ENCODE measurements at places on chromosomes 11 and 22. TPM values are rescaled to one million over a fixed set of nuclear protein-coding genes. Genes with fewer than 3 reads are reported as not detected.

GRCh38 chr11:124511745-124512144 is 31.7 kb downstream of the OR8B12 start:
- no peak for DNase-seq

- DNase-seq, result no peak
Observed at GRCh38 chr11:86062719-86063118, 6.2 kb downstream of the PICALM start.

DNA sequence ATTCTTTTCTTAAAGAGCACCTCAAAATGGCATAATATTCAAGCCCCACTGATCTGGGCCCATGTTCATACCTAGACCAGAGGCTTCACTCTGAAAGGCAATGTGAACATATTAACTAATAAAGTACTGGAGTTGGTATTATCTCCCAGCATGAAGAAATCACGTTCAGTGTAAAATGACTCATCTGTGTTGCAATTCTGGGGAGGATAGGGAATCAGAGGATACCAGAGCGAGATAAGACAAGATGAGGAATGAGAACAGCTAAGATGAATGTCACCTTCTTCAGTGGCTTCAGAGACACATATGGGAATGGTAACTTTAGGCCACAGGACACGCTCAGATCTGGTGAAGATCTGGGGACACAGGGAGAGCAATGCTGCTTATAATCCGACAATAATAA is 121.1 kb downstream of the NTM start:
- no peak for DNase-seq

DNA sequence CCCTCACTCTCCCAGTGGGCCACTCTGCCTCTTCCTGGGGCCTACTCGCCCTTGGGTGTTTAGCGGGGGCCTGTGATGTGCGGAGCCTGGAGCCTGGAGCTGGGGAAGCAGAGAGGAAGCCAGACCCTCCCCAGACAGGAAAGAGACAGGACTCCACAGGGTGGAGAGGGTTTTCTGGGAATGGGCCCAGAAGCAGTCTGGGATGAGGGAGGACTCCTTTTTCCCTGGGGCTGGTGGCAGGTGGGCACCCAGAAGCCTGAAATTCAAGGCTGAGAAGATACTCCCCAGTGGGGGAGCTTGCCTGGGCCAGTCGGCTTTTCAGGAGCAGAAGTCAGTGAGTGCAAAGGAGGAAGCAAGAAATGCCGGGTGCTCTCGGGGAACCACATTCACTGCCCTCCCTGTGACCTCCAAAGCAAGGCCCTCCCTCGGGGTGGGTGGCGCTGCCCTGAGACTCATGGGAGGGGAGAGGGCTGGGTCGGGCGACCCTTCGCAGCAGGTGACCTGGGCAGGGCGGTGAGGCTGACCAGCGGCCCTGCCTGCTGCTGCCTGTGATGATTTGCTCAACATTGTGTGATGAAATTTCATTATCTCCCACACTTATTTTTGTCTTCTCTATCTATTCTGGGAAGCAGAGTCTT is 1377.4 kb downstream of the BRD1 start:
- DNase-seq, result no peak

DNA sequence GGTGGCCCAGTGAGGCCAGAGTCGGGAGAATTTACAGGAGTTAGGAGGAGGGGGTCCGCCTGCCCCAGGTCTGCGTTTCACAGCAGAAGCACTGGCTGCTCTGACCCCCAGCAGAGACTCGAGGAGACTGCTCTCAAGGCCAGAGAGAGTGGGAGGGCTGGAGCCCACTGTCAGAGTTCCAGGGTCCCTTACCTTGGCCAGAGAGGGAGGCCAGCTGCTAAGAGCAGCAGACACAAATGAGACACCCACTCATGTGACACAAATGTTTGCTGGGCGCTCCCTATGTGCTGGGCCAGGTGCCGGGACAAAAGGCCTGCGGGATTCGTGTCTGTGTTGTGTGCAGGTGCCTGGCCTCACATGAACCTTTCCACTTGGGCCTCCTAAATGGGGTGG is 2.8 kb upstream of the TNFRSF13C start:
- no peak for DNase-seq

- no peak for DNase-seq
Observed at GRCh38 chr11:34006876-34007275, 44.7 kb upstream of the CAPRIN1 start.

DNA sequence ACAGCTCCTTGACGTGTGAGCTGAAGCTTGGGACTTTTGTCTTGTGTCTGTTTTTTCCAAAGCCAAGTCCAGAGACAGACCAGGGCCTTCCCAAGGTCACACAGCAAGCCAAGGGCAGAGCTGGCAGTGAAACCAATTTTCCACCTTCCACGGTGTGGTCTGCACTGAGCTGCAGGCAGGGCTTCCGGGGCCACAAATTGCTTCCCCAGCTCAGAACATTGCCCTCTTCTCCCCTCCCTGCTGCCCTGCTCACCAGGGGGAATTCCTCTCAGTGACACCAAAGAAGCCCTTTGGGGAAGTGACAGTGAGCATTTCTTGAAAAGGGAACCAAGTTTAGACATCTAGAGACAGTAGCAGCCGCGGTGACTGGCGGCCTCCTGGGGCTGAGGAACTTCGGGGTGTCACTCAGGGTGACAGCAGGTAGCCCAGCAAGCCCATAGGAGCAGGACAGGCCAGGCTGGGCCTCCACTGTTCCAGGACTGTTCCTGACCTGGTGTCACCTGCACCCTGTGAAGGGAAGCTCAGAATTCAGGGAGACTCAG is 9.2 kb downstream of the FXYD2 start:
- no peak for DNase-seq

DNA sequence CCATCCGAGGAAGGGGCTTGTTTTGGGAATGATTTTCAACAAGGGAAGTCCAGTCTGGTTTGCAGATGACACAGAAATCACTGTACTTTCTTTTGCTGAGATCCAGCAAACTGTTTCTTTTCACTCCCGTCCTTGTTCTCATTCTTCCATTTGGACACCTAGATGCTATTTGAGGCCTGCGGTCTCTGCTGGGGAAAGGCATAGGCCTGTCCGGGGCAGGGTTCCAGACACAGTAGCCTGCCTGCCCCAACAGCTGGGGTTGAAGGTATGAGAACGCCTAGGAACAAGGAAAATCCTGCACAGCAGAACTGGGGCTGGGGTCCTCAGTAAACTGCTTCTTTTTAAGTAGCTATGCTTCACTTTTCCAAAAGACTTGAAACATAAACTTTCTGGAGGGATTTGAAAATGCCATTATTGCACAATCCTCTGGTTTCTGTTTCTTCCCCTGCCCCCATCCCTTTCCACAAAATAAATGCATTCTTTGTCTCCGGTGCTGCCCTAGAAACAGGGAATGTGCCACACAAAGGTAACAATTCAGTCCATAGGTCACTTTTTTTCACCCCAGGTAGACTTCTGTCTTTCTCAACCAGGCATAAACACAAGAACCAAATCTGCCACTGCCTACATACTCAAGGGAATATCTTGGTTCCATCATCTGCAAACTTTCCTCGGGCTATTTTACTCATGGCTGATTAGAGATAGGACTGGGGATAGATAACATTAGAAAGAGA is 174.8 kb upstream of the MTMR2 start:
- DNase-seq, result no peak

- DNase-seq, result no peak
Observed at GRCh38 chr11:69657456-69657910, 16.5 kb downstream of the CCND1 start.

DNA sequence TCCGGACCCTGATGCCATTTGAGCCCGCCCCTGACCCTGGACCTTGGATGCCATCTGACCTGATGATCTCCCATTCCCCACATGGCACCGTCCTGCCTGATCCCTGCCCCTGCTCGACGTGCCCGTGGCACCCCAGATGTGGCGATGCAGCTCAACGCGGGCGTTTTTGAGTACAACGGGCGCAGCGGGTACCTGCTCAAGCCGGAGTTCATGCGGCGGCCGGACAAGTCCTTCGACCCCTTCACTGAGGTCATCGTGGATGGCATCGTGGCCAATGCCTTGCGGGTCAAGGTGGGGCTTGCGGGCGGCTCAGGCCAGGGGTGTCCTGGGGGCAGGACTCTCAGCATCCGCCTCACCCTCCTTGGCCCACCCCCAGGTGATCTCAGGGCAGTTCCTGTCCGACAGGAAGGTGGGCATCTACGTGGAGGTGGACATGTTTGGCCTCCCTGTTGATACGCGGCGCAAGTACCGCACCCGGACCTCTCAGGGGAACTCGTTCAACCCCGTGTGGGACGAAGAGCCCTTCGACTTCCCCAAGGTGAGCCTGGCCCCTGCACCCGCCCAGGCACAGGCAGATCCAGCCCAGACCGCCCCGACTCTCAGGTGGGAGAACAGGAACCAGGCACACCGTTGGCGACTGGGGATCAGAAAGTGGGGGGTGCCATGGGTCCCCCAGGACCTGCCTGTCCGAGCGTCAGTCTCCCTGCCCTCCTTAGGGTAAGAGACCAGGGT is 11.1 kb downstream of the PLCB3 start:
- DNase-seq, result no peak

GRCh38 chr11:126347751-126348668 is 7.5 kb upstream of the ST3GAL4 start:
- DNase-seq, result no peak

DNA sequence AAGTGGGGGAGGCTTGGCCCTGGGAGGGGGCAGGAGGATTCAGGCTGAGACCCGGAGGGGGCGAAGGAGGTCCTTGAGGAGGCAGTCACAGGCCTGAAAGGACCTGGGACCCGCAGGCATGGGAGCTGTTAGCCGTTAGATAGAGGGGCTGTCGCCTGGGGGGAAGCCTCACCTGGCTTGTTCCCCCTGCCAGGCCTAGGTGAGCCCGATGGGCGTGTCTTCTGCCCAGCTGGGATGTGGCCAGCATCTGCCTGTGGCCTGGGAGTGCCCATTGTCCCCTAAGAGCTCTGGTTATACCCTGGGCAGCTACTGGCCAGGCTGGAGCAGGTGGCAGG is 1.8 kb upstream of the DUSP8 start:
- DNase-seq, result no peak

DNA sequence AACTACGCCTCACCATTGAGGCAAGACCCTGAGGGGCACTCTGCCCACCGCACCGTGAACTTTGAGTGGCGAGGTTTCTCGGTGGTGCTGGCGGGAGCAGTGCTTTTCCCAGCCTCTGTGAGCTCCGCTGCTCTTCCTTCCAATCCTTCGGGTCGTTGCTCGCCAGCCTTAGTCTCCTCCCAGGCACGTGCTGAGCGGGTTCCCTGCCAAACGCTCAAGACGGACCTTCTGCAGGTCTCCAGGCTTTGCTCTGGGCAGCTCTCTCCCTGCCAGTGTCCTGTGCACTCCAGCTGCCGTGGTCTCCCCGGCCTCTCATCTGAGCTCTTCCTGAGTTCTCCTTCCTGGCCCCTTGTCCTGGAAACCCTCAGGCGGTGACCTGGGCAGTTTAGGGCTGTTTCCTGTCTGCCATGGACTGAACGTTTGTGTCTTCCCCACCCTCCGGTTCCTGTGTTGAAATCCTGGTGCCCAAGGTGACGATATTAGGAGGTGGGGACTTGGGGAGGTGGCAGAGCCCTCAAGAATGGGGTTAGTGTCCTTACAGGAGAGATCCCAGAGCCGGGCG is 11.2 kb upstream of the MUC6 start:
- DNase-seq, result no peak

- no peak for DNase-seq
Observed at GRCh38 chr22:38260761-38261681, 11.8 kb downstream of the TMEM184B start.

DNA sequence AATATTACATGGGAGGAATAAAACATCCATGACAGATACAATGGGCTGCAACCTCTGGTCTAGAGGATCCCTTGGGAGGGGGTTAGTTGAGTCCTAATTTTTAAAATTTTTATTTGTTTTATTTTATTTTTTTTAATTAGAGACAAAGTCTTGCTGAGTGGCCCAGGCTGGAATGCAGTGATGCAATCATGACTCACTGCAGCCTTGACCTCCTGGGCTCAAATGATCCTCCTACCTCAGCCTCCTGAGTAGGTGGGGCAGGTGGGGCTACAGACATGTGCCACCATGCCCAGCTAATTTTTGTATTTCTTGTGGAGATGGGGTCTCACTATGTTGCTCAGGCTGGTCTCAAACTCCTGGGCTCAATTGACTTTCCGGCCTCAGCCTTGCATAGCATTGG is 43.1 kb downstream of the FDX1 start:
- DNase-seq, result no peak

- no peak for DNase-seq
Observed at GRCh38 chr11:120137611-120138521, at the start of gene TRIM29. Gene TRIM29, minus strand, starts transcription at chr11:120138113. Its CDS starts 82 bp downstream, at chr11:120138031.

GRCh38 chr11:48006301-48006992 is 26.1 kb downstream of the PTPRJ start:
- no peak for DNase-seq

GRCh38 chr22:21032868-21033688 is 717 bp upstream of the SLC7A4 start:
- DNase-seq, result no peak

GRCh38 chr11:117222991-117223740 is 8.7 kb downstream of the PCSK7 start:
- no peak for DNase-seq

GRCh38 chr11:12862696-12863469 is 146.2 kb upstream of the RASSF10 start:
- DNase-seq, result no peak

DNA sequence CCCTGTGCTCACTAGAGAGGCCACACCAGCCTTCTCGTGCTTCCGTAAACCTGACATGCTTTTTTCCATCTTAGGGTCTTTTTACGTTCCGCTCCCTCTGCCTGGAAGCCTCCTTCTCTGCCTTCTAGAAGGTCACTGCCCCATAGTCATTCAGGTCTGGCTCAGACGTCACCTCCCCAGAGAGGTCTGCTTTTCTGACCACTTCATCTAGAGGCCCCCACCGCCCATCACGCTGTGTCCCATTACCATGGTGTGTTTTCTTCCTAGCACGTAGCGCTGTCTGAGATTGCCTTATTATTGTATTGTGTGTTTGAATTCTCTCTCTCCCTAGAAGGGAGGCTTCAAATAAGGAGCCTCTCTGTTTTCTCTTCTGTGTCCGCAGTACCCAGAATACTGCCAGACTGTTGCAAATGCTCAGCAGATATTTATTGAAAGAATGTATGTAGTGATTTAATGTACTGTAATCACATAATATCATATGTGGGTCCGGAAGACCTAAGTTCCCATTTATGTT is 10.0 kb downstream of the TAB1 start:
- no peak for DNase-seq

- DNase-seq, result no peak
Observed at GRCh38 chr11:5224538-5225479, 2.1 kb downstream of the HBB start.

The C11orf16 gene
- total RNA-seq, result not detected

The BARX2 gene
- total RNA-seq, result 3.7 TPM

The PDGFD gene
- total RNA-seq, result 8.0 TPM

The SUSD2 gene
- total RNA-seq, result 0.75 TPM

The B3GAT1 gene
- total RNA-seq, result 6.3 TPM

The FDXACB1 gene
- 3.0 TPM for total RNA-seq

The CHADL gene
- 3.1 TPM for total RNA-seq

The OR4C46 gene
- not detected for total RNA-seq

The GAL3ST3 gene
- 3.9 TPM for total RNA-seq

The LMO2 gene
- 0.55 TPM for total RNA-seq

The NPTXR gene
- total RNA-seq, result 4.7 TPM
